Fibroblast of pulmonary artery (primary cell): ENCODE measurements at places on chromosomes 4 and X.
A peak's percentile ranks its signal among the peaks of the same experiment; 100 is the strongest.

- no peak for DNase-seq
These were observed 98.4 kb downstream of the AREG start for GRCh38 chr4:74543231-74543781.

DNA sequence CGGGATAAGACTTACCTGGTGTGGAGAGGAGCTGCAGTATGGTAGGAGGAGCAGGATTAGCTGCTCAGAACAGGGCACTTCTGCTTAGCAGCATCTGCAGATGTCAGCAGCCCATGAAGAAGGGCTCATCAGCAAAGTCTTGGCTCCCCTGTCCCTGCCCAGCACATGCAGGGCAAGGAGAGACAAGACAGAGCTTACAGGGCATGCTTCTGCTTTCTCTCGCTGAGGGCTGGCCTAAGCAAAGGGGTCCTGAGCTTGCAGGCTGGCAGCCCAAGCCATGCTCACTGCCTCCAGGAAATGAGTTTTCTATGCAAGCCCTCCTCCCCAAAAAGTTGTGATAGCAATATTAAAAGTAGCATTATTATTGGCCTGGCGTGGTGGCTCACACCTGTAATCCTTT, 39.5 kb upstream of the TAPT1 start:
- no peak for DNase-seq

- DNase-seq = peak; percentile 44
These were observed 33.1 kb downstream of the OSTC start for GRCh38 chr4:108683479-108683878.

DNA sequence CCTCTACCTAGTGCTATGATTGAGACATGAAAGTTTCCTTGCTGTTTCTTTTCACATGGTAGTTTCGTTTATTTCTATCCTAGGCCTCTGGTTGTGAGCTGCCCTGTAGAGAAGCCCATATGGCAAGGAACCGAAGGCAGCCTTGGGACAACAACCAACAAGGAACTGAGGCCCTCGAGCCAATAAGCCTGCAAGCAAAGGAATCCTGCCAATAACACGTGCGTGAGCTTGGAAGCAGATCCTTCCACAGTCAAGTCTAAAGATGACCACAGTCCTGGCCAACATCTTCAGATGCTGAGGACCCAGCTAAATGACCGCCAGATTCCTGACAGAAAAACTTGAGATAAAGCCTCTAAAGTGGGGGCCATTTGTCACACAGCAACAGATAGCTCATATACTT, 100.4 kb upstream of the FAM9B start:
- DNase-seq = no peak

GRCh38 chr4:71460371-71460770, 121.6 kb downstream of the SLC4A4 start:
- no peak for DNase-seq

DNA sequence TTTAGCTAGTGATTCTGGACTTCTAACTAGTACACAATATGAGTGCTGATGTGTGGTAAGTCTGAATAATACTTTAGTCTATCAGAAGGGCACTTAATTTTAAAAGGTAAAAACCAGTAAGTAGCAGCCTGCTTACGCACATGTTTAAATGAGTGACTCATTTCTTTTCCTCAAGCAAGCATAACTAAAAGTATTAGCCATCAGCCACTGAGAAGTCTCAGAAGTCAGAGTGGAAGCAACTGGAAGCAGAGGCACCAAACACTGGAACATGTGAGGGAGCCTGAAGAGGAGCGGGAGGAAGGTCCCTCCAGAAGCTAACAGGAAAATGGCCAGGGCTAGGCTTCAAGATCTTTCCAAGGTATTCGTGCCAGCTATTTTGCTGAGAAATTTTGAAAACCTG, 257.7 kb downstream of the RAPGEF2 start:
- peak; percentile 71 for DNase-seq
